BE2C (cell line): ENCODE measurements at places on chromosomes 5 and 9.

GRCh38 chr5:143851383-143851782 lies 39.4 kb downstream of the HMHB1 start:
- DNase-seq: no peak

- DNase-seq: no peak
Measured at GRCh38 chr5:90477073-90477472, 2.4 kb downstream of the POLR3G start.

- no peak for DNase-seq
Measured at GRCh38 chr5:9726931-9727330, 96.8 kb upstream of the TAS2R1 start.

DNA sequence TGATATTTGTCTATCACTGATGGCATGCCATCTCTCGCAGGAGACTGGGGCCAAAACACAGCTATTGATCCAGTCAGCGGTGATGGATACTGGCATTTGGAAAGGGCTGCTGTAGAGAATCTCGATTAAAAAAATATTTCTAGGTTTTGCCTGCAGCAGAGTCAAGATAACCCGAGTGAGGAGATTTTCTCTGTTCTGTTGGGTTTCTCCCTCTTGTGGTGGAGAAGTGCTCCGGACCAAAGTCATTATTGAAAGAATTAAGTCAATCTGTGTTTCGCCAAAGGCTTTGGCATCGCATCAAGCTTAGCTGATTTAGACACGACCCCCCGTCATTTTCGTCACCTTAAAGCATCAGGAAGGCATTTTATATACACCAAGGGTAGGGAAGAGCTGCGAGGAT lies 97.1 kb upstream of the IRX2 start:
- DNase-seq: no peak
